ENCODE measurements at places on chromosomes 5 and 9.
A peak's percentile ranks its signal among the peaks of the same experiment; 100 is the strongest.

DNA sequence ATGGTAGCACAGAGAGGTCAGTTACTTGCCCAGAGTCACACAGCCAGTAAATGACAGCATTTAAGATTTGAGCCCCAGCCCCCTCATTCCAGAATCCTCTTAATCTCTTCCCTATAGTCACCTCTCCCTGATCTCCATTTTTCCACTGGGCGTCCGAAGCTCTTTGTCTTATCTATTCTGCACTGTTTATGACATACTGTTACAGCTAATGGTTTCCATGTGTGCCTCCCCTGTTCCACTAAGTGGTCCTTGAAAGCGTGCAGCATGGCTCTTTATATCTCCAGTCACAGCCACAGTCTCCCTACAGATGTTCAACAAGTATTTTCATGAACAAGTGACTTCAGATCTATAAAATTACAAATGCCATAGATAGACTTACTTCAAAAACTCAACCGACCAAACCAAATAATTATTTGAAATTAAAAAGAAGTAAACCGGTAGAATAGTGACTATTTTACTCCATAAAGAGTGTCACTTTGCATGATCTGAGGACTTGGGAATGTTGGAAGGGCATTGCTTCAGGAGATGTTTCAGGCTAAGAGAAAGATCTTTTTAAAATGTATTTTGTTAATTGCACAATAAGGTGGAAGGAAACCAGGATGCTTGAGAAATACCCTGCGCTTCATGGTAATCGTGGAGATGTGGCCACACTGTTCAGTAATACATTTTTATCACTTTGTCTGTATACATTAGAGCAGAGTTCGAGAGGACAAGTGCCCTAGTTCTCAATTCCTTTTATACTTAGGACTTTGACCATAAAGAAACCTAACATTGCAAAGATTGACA is 237.2 kb downstream of the FBXL7 start:
- no peaks in the 10 kb centered on the region for H3K36me3 ChIP-seq
- no peak overlapping the region for H3K27ac ChIP-seq
- no peaks in the 10 kb centered on the region for H3K4me1 ChIP-seq
- no peaks in the 10 kb centered on the region for H3K27me3 ChIP-seq

DNA sequence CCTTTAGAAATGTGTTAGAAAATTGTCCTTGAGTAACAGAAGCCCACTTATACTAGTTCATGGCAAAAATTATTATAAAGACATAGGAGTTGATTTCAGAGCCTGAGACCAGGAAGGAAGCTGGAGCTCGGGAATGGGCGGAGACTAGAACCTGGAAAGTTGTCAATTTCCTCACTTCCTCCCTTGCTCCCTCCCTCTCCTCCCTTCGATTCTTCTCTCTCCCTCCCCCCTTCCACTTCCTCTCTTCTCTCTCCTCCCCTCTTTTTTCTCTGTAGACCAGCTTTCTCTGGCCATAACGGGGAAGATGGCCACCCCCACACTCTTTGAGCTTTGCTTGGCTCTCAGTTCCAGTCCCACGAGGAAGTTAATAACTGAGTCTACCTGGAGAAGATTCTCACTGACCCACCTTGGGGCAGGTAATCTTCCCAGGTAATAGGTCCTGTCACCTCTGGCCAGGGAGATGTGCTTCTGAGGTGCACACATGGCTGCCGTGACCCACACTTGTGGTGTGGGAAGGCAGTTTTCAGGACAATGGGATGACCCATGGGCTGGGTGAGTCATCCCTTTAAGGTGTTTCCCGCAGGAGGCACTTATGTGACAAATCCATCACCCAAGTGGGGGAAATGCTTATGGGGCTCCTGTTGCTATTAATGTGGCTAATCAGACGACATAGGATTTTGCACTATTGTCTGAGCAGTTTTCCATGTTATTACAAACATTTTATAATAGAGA is 78.7 kb downstream of the HSPA4 start:
- no peaks in the 10 kb centered on the region for H3K27me3 ChIP-seq
- H3K27ac ChIP-seq = no peak overlapping the region
- no peaks in the 10 kb centered on the region for H3K36me3 ChIP-seq
- no peak overlapping the region for H3K4me3 ChIP-seq
- no peak for DNase-seq
- H3K4me1 ChIP-seq = no peaks in the 10 kb centered on the region

DNA sequence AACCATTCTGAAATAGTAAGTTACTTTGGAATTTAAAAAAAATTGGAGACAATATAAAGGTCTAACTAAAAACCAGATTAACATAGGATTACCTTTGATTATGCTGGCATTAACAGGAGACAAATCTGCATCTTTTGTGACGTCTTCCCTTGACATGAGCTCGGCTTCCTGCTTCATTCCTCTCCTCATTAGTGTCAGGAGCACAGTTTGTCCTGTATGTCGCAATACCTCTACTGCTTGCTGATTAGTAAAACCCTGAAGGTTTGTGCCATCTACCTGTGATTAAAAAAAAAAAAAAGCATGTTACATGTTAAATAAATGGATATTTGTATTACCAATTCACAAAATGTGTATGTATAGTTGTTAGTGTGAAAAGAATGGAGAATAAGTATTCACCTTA is 73.7 kb downstream of the MPDZ start:
- no peaks in the 10 kb centered on the region for H3K27me3 ChIP-seq
- H3K4me1 ChIP-seq = no peaks in the 10 kb centered on the region
- DNase-seq = no peak
- H3K4me3 ChIP-seq = no peak overlapping the region
- H3K36me3 ChIP-seq = no peaks in the 10 kb centered on the region

DNA sequence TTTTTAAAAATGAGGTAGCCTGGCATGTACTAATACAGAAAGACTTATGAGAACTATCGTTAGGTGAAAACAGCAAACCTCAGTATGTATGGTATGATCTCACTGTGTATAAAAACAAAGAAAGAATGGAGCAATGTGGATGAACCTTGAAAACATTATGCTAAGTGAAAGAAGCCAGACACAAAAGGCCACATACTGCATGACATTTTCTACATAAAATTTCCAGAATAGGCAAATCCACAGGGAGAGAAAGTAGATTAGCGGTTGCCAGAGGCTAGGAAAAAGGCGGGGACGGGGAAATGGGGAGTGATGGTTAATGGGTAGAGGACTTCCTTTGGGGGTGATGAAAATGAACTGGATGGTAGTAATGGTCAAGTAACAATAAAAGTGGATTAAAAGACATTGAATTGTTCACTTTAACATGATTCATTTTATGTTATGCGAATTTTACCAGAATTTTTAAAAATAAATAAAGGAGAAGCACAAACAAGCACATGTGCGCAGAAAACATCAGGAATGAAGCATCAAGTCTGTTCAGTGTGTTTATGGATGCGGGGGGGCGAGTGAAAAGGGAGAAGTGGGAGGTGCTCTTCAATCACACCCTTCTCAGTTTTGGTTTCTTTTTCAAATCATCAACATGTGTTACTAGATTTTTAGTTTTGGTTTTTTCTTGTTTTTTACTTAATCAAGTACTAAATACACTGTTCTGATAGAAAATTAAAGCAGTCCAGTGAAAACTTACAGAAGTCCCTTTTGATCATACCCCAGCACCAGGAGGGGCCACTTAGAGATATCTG is 16.3 kb downstream of the ROR2 start:
- no peaks in the 10 kb centered on the region for H3K4me1 ChIP-seq
- H3K4me3 ChIP-seq = no peak overlapping the region
- no peaks in the 10 kb centered on the region for H3K27me3 ChIP-seq
- DNase-seq = no peak

DNA sequence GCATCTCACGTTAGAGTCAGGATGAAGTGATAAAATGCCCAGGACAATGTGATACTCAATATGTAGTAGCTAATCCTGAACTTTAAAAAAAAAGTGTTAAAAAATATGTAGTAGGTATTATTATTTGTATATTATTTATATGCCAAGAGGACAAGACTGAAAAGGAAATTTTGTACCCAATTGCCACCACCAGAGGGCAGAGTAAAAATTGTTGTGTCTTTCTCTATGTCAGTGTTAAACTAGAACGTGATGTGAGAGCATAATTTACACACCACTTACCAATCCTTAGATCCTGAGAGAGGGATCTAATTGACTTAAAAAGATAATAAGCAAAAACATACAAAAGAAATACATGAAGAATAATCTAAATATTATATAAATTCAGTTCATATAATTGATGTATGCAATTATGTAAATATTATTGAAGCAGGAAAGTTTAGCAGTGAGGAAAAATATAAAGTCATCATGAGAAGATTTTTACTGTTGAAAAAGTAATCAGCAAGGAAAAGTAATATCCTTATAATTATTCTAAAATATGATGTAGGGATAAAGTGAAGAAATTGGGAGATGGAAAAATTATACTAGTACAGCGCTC is 288.9 kb downstream of the RAB3C start:
- no peak overlapping the region for H3K27ac ChIP-seq
- no peak overlapping the region for H3K4me3 ChIP-seq
- peak; percentile 45 for DNase-seq
- peaks cover 11% of the 10 kb centered on the region for H3K27me3 ChIP-seq
- no peaks in the 10 kb centered on the region for H3K4me1 ChIP-seq

- peaks cover 4% of the 10 kb centered on the region for H3K36me3 ChIP-seq
- no peaks in the 10 kb centered on the region for H3K4me1 ChIP-seq
- no peak overlapping the region for H3K4me3 ChIP-seq
- H3K27me3 ChIP-seq = no peaks in the 10 kb centered on the region
Observed at GRCh38 chr5:61132559-61132958, 29.7 kb downstream of the SMIM15 start.

DNA sequence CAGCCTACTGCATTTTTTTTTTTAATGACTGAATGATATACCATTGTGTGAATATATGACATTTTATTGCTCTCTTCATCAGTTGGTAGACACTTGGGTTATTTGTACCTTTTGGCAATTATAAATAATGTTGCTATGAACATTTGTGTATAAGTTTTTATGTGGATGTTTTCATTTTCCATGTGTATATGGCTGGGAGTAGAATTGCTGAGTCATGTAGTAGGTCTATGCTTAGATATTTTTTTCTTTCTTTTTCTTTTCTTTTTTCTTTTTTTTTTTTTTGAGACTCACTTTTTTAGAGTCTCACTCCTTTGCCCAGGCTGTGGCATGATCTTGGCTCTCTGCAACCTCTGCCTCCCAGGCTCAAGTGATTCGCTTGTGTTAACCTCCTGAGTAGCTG is 32.9 kb upstream of the FAM120AOS start:
- H3K36me3 ChIP-seq = peaks cover 54% of the 10 kb centered on the region
- no peak overlapping the region for H3K27ac ChIP-seq
- H3K4me1 ChIP-seq = peaks cover 29% of the 10 kb centered on the region

DNA sequence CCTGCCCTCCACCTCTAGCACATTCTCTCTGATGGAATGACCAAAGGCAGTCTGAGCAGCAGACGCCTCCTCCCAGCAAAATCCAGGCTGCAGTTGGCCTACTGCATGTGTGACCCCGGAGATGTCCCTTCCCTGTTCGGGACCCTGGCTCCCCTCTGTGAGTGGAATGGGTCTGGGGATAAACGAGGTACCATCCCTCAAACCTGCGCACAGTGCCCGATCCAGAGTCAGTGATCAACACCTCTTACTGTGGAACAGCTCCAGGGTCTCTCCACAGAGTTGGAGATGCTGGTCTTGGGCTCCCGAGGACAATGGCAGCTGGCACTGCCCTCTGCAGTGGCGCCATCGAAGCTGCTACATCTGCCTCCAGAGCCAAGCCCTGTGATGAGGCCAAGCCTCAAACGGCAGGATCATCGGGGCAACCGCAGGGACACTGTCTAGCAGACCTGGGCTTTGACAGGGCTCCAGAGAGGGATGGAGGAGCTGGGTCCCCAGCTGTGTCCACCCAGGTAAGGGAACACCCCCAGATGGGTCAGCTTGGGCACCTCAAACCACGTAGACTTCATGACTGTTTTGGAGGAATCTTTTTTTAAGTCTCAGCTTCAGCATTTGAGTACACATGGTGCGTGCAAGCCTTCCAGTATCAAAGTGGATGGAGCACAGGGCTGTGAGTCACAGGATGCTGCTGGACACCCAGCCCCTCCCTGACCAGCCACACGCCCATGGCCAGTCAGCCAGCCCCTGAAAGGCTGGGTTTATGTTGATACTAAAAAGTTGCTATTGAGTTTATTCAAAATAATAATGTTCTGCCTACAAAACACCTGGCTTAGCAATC is 13.0 kb downstream of the MED10 start:
- H3K27me3 ChIP-seq = no peaks in the 10 kb centered on the region
- peaks cover 29% of the 10 kb centered on the region for H3K36me3 ChIP-seq
- DNase-seq = no peak
- no peak overlapping the region for H3K4me3 ChIP-seq
- no peak overlapping the region for H3K27ac ChIP-seq

- H3K4me3 ChIP-seq = no peak overlapping the region
- no peak overlapping the region for H3K27ac ChIP-seq
- no peaks in the 10 kb centered on the region for H3K36me3 ChIP-seq
- no peaks in the 10 kb centered on the region for H3K27me3 ChIP-seq
Observed at GRCh38 chr9:16803648-16804047, 66.8 kb downstream of the BNC2 start.

Data from activated CD8-positive, alpha-beta T cell treated with anti-CD3 and anti-CD28 coated beads for 36 hours (primary cell).